Fibroblast of skin of left biceps (primary cell): ENCODE measurements at places on chromosomes 1 and 21.

DNA sequence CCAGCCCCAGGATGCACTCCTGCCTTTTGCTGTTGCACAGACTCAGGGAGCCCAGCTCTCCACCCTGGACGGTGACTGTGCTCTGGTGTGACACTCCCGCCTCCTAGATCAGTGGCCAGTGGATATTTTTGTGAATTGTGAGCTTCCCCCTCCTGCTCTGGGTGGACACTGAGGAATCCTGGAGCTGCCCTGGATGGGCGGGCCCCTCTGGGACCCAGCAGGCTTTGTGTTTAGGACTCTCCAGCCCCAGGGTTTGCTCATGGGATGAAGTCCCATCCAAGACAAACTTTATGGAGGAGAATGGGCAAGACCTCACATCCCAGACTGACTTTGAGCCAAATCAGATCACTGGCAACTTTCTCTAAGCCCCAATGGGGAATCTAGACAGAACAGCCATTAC is 16.1 kb downstream of the SLC6A9 start:
- DNase-seq = no peak

- DNase-seq = peak; percentile 78
Observed at GRCh38 chr1:234611225-234611846, 1.4 kb upstream of the IRF2BP2 start.

DNA sequence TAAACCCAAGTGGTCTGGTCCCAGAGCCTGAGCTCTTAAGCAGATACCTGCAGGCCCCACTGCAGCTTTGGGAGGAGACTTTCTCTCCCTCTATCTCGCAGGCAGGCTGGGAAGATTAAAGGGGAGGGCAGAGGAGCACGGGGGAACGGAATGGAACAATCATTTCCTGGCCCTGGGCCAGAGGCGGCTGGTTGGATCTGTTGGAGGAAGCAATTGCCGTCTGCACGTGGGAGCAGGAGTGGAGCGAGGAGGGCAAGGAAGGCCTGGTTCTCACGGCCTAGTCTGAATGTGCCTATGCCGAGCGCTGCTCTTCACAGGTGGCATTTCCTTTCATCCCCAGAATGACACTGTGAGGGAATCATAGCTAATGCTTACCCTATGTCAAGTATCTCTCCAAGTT is 23.7 kb downstream of the NKAIN1 start:
- DNase-seq = no peak

- DNase-seq = no peak
Observed at GRCh38 chr1:204343802-204344201, 15.9 kb downstream of the PLEKHA6 start.

GRCh38 chr1:1763657-1764621 is 14.3 kb downstream of the NADK start:
- no peak for DNase-seq

DNA sequence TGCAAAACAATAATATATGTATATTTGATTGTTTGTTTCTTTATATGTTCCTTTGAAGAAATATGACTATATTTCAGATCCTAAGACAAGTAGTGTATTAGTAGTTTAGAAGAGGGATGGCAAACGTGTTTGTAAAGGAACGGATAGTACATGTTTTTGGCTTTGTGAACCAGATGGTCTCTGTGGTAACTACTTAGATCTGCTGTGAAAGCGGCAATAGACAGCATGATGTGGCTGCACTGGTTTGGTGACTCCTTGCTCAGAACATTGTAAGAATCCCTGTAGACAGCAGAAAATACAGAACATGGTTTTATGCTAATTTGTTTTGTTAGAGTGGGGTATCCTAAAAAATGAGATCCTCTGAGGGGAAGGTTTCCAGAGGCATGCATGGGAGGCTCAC is 3.1 kb downstream of the ACADM start:
- no peak for DNase-seq

- no peak for DNase-seq
Observed at GRCh38 chr21:17498586-17498985, 14.3 kb upstream of the CXADR start.

DNA sequence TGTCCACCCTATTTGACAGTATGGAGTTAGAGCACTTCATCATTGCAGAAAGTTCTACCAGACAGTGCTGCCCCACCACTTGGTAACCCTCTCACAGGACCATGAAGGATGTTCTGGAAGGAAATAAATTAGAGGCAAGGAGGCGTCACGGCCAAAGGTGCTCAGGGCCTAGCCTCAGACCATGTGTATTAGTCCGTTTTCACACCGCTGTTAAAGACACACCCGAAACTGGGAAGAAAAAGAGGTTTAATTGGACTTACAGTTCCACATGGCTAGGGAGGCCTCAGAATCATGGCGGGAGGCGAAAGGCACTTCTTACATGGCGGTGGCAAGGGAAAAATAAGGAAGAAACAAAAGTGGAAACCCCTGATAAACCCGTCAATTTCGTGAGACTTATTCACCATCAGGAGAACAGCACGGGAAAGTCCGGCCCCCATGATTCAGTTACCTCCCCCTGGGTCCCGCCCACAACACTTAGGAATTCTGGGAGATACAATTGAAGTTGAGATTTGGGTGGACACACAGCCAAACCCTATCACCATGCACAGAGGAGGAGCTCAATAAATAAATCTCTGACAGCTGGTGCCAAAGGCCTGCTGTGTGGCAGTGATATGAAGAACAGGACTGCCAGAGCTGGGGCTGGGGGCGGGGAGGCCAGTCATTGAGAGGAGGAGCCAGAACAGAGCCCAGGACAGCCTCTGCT is 75.8 kb downstream of the FHAD1 start:
- DNase-seq = no peak

DNA sequence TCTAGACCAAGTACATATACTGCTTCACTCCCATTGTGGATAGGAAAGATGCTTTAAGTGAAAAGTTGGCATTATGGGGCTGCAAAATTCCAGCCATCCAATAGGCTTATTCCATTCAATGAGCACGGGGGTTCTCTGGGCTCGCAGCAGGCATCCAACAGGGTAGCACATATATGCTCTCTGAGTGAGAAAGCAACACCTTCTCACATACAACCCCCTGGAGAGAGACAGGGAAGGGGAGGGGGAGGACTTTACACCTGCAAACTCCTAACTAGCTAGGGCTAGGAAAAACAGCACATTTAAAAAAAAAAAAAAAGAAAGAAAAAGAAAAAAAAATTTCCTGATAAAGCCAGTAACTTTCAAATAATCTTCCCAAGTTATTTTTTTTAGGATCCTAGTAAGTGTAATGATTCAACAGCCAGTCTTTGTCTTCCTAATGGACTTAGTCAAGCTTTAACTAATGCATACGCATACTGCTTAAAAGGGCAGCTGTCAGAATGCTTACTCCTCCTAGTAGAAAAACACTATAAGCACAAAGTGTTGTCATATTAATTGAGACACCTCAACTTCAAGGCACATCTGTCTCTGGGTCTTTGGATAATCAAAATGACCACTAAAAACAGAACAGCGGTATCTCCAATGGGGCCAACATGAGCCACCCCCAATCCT is 18.7 kb downstream of the PSMB2 start:
- DNase-seq = no peak

DNA sequence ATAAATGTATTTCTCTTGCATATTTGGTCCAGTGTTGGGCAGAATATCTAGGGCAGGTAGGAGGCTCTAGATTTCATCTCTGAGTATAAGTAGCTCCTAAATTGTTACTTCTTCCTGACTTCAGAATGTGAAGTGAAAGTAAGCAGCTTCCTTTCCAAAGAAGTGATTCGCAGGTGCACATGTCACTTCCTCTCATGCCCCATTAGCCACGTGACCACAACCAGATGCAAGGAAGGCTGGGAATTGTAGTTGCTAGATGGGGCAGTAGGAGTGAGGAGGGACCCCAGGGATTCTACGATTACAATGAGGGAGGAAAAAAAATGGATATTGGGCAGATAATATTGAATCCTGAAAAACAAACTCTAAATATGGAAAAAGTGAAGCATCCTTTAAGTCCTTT is 113.2 kb upstream of the CYYR1 start:
- DNase-seq = no peak
